Right cardiac atrium (tissue), 5 donors: ENCODE measurements at places on chromosomes 11 and 22.

- DNase-seq = no peak
Measured at GRCh38 chr11:93821617-93822016, 28.8 kb downstream of the VSTM5 start.

DNA sequence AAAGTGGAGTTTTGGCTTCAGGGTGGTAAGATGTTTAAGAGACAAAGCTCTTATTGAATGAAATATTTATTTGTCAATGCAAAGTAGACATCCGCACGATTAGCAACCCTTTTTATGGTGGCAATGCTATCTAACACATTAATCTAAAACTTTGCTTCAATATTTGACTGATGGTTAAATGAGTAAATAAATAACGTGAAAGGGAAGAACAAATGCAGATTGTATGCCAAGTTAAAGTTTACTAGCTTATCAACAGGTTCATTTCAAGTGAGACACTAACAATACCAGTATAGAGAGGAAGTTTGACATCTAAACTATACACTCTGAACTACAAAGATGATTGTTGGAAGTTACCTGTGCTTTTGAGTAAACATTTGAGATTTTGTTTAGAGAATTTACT is 50.1 kb downstream of the AASDHPPT start:
- DNase-seq = no peak

DNA sequence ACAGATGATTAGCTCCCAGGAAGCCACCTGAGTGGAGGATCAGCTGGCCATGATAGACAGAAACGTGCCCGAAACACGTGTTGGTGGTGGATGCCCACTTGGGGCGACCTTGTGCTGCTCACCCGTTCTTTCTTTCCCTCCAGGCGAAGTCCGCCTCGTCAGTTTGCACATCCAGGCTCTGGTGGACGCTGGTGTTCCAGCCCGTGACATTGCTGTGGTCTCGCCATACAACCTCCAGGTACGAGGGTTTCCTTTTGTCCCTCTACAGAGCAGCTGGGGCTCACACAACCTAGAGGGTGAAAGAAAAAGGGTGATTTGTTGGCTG is 30.6 kb downstream of the IGHMBP2 start:
- no peak for DNase-seq

- no peak for DNase-seq
Measured at GRCh38 chr11:8766988-8767374, 84.4 kb downstream of the RPL27A start.

- DNase-seq = no peak
Measured at GRCh38 chr22:27485842-27486241, 315.7 kb downstream of the MN1 start.

GRCh38 chr22:49628391-49629260 is 199.0 kb downstream of the BRD1 start:
- no peak for DNase-seq
